ENCODE measurements at places on chromosomes 2 and 18.

GRCh38 chr2:196516564-196516963, 123.0 kb upstream of the CCDC150 start:
- DNase-seq, result no peak

GRCh38 chr2:142980246-142981068, 103.0 kb downstream of the KYNU start:
- DNase-seq, result no peak

DNA sequence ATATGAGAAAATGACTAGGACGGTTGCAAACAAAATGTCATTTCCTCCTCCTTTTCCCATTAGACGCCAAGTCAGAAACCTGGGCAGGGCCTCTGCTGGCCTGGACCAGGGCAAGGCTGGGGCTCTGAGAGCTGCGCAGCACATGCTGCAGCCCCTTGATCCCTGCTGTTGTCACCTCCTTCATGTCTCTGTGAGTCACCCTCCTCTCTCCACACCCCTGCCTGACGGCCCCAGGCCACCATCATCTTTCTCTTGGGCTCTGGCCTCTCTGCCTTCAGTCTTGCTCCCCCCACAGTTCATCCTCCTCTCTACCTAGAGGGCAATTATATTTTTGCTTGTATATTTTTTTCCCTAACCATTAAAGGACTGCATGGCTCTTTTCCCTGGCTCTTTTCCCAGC, 10.0 kb downstream of the FLACC1 start:
- no peak for DNase-seq

GRCh38 chr2:189854940-189855339, 70.7 kb downstream of the PMS1 start:
- DNase-seq, result no peak

GRCh38 chr18:9827793-9828505, 57.8 kb upstream of the TXNDC2 start:
- no peak for DNase-seq

- no peak for DNase-seq
These were observed 7.6 kb upstream of the TRIB2 start for GRCh38 chr2:12709207-12709522.

- DNase-seq, result no peak
These were observed 3.4 kb upstream of the MAP4K4 start for GRCh38 chr2:101693991-101694588.

DNA sequence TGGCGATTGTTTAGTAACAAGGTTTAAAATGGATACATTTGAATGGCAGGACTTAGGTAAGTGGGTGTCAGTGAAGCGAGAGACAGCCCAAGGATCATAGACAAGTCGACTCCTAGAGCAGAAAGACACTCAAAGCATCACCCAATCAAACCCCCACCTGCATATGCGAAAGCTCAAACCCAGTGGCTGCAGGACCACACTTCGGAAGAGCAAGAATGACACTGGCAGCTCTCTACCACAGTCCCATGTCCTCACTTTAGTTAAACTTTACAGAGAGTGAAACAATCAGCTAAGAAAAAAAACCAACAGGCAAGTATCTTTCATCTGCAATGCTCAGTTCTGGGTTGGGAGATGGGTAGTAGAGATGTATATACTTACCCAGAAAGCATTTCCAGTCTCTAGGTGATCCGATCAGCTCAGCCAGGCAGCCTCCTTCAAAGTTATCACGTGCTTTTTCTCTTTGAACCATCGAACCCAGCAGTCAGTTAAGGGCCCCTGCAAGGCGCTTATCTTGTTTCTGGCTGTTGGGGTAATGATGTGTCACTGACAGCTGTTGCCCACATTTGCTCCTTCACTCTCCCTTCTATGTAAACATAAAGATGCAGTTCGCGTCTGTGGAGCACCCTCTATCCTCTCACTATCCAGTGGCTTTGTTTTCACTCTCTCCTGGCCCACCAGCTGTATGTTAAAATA, 357.5 kb upstream of the ID2 start:
- DNase-seq, result no peak

DNA sequence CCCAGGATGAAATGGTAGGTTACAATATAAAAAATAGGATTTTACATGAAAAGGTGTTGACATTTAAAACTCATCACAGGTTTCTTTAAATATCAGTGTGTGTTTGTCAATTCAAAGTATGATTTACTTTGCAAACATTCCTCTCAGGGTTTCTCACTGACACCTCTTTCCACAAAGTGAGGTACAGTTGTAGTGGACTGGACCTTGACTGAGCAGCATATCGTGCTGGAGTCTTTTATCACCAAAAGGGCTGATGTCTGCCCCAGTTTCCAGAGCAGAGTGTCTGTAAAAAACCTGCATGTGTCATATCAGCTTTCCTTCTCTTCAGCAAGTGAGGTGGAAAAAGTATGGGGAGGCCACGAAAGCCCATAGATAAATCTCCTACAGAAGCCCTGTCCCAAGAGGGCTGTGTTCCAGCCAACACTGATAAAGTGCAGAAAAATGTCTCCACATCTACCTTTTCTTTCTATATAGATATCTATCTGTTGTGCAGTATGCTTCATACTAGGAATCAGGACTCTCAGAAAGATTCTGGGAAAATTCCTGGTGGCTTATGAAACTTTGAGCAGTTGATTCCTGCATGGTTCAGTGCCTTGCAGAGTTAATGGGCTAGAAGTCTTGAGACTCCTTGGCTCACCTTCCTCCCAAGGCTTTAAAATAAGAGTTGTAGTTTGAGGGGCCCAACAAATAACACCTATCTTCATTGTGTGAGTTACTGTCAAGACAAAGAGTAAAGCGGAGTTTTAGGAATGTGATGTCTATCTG, 6.9 kb downstream of the ACYP2 start:
- no peak for DNase-seq

- DNase-seq, result no peak
These were observed 17.0 kb upstream of the CD8A start for GRCh38 chr2:86807468-86808275.

GRCh38 chr2:27701676-27702075, 38.0 kb downstream of the SLC4A1AP start:
- DNase-seq, result no peak

DNA sequence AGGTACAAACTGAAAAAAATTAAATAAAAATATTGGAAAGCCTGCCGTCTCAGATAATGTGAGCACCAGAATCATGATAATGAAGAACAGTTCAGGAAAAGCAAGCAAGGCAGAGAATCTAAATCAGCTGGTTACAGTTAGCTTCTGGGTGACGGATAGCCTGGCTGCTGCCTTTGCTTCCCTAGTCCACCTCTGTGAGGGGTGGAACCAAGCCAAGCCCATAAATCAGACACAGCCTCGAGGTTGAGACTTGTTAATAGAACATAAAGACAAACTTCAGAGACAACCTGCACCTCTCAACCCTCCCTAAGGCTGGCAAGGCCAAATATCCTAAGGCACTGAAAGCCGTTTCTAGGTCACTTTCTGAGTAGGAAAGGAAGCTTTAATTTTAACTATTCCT, 334.7 kb upstream of the SLC39A10 start:
- no peak for DNase-seq

DNA sequence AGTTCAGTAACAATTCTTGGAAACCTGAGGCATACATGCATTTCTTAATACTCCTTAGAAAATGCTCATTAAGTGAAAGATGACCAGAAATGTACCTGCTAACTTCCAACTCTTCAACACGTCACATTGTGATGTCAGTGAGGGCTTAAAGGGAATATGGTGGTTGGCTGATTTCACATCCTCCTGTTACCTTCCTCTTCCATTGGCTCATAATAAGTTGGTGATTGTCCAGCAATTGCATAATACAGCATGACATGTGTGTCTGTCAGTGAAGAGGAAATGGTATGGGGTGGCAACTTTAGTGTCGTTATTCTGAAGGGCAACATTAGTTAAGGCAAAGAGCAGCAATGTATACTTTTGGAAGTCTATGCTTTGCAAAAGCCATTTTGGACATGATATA, 26.0 kb downstream of the PLEK start:
- DNase-seq, result no peak

- no peak for DNase-seq
These were observed 8.5 kb downstream of the ZNF2 start for GRCh38 chr2:95174031-95174542.

DNA sequence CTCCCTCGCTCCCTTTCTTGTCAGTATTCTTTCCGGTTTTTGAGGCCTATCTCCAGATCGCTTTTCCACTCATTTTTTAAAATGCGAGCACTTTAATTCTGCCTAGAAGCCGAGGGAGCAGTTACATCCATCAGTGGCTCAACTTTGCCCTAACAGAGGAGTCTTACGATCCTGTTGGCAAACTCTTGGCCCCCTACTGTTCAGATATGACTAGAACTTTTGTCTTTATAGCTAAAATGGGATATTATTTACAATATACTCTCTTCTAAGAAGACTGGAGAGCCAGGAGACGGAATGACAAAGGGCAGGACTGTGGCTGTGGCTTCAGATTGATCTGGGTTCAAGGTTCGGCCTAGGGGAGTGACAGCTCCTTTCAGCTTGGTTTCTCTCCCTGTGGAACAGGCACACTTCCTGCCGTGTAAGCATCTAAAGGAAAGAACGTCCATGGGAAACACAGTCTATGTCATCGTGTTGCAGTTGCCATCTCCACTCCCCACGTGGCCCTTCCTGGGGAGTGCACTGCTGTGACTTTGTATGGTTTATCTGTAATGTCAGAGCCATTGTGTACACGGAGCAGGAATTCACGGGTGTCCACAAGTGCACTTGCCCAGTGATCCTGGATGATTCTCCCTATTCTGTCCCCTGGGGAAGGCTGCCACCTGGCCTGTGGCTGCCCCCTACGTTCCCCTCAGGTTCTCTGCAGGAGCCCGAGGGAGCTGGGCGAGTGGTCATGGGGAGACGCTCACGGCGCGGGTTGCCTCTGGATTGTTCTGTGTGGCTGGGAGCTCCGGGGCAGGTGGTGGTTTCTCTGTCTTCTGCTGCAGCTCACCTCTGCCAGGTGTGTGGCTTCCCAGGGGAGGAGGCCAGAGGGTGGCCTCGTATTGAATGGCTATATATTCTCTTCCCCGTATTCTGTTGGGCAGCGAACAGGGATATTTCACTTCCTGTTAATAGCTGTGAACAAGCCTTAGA, 222.0 kb downstream of the LDLRAD4 start:
- DNase-seq, result no peak

DNA sequence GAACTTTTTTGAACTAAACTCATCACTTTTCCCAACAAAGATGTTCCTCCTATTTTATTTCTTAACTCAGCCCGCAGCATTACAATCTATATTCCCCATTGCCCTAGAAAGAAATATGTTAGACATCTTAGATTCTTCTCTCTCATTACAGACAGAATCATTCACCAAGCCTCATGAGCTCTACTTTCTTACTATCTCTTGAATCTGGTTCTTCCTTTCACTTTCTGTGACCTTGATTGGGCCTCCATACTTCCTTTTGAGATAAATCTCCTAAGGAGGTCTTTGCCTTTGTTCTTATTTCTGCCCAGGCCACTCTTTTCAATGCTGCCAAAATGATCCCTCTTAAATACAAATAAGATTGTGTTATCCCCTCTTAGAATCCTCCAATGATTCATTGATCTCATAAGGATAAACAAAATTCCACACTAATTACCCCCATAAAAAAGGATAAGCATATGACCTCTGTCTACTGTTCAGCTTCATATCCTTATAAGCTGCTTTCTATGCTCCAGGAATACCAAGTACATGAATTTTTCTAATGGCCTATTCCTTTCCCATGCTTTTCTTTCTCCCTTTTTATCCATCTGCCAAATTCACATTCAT, 400.0 kb downstream of the ARHGAP15 start:
- no peak for DNase-seq

DNA sequence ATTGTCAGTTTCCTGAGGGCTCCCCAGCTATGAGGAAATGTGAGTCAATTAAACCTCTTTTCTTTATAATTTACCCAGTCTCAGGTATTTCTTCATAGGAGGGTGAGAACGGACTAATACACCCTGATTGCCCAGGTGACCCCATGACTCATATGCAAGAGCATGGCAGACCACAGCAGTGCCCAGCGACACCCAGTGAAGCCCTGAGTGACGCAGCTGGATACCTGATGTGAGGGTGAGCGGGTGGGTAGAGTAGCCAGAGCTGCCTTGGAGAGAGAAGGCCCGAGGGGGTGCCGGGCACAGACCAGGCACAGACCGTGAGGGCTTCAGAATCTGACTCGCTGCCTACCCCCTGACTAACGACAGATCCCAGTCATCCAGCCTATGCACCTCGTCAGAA, 15.4 kb downstream of the ALPG start:
- DNase-seq, result no peak

DNA sequence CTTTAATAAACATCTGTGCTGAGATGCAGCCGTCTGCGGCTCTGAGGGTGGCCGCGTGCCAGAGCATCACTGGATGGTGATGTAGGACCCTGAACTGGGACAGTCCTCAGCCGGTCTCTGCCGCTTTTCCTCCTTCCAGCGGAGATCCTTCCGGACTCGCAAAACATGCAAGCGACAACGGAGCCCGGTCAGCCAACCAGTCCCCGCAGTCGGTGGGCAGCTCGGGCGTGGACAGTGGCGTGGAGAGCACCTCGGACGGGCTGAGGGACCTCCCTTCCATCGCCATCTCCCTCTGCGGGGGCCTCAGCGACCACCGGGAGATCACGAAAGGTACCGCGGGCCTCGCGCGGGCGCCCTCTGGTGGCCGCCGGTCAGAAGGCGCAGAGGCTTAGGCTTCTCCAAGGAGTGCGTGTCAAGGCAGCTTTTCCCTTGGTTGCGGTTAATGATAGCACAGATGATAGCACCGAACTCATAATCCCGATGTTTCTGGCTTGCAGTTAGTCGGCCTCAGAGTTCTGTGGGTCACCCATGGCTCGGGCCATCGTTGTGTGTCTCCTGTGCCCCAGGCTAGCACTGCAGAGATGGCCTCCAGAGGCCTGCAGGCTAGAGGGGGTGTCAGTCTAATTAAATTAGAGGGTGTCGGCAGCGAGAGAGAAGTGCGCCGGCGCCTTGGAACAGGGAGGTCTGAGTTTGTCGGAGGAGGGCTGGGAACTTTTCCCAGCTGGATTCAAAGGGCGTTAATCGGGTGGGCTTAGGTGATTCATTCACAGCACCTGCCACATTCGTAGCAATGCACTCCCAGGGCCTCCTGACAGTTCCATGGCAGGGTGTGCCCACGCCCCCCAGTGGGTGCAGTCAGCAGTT, 38.5 kb downstream of the LPIN1 start:
- no peak for DNase-seq

DNA sequence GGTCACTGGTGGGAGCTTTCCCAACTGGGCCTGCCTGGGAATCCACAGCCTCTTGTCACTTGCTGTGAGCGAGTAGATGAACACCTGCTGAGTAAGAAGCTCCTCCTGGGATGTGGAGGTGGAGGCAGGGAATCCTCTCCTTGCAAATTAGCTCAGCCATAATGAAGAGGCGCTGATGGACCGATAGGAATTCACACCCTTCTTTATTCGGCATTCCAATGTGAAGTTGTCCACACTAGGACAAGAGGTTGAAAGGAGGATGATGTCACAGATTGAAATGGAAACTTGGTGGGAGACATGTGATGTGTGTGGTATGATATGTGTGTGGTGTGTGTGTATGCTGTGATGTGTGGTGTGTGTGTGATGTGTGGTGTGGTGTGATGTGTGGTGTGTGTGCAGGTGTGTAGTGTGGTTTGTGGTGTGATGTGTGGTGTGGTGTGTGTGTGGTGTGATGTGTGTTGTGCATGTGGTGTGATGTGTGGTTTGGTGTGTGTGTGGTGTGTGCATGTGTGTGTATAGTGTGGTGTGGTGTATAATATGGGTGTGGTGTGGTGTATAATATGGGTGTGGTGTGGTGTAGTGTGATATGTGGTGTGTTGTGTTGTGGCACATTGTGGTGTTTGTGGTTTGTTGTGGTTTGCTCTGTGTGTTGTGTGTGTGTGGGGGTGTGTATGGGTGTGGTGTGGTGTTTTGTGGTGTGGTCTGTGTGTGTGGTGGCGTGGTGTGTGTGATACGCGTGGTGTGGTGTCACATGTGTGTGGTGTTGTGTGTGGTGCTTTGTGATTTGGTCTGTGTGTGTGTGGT, 216.4 kb downstream of the BCL2 start:
- no peak for DNase-seq

Data from stimulated activated CD4-positive, alpha-beta T cell treated with anti-CD3 and anti-CD28 coated beads, TNF-alpha, amount 100 ng/mL, for 24 hours (primary cell).